Esophagus squamous epithelium (tissue), 5 donors: ENCODE measurements at places on chromosomes 5 and 9.

- DNase-seq = no peak
Observed at GRCh38 chr5:78215972-78216371, 78.5 kb downstream of the AP3B1 start.

DNA sequence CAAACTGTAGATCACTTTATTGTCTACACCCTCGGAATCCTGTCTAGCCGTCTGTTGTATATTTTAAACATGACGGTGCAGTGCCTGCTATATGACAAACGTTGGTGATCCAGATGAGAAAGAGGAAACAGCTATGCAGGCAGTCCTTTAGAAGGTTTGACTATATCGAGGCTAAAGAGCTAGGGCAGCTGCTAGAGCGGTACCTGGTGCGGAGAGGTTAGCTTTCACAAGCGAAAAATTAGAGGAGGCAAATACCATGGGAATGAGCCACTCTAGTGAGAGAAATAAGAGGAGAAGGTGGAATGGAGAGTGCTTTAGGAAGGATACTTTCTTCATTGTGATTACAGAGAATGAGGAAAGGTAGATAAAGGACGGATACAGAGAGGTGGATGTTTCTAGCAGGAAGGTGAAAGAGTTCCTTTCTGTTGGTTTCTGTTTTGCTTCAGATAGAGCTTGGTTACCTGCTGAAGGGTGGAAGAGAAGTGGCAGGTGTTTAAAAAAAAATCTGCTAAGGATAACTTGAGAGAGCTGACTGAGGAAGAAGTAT is 959 bp upstream of the FBXL17 start:
- no peak for DNase-seq

GRCh38 chr5:153632748-153633290 is 142.3 kb downstream of the GRIA1 start:
- DNase-seq = no peak

DNA sequence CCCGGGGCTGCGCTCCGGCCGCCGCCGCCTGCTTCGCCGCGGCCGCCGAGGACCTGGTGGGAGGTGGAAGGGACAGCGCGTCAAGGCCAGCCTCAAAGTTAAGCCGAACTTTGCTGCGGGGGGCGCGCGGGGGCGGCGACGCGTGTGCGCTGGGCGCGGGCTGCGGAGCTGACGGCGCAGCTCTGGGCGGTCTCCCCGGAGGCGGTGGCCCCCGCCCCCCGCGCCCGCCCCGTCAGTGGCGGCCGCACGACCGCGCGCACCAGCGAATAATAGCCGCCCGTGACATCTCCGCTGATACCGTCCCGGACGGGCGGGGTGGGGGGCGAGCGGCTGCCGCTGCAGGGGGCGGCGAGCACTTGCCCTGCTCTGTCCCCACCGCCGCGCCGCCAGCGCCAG is 579 bp upstream of the FAM78A start:
- DNase-seq = no peak

DNA sequence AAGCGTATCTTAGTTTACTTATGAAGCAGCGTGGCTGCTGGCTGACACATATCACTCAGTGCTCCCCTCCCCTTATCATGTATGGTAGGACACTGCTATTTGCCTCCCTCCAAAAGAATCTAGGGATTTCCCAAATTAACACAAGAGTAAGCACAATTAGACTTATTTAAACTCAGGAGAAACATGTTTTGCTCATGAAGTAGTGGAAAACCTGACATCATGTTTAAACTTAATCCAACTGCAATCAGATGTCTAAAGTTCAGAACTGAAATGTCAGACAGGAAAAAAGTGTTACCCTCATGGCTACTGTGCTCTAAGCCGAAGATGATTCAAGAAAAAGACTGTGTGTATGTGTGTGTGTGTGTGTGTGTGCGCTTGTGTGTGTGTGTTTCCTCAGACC is 324.1 kb upstream of the TNC start:
- DNase-seq = no peak

DNA sequence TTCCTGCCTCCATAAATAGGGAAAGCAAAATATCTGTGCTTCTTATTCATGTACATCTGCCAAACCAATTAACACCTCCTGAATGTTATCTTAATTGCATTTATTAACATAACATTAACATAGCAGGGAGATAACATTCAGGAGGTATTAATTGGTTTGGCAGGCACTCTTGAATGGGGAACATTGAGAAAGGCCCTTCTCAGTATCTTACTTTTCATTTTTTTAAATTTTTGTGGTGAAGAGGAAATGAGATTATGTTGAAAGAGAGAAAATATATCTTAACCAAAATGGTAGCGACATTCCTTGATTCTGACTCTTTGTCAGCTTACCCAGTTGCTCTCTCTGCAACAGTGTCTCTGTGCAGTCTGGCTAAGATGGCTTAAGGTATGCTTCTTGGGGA is 100.4 kb upstream of the TLE1 start:
- DNase-seq = no peak

DNA sequence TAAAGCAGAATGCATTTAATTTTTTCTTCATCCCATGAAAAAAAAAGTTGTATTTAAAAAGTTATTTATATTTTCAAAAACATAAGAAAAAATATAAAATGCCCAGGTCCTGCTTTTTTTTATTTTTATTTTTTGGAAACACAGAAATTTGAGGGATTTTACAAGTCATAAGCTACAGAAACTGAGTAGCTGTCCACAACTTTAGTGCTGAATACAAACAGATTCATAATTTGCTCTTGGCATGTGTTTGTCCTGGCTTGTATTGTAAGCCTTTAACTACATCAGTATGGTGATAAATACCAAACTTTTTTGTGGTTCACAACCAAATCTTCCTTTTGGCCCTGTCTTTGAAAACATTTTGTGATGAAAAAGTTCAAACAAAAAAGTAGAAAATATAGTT is 7.5 kb upstream of the PLCXD3 start:
- no peak for DNase-seq

- DNase-seq = no peak
Observed at GRCh38 chr5:138564242-138564641, 11.0 kb downstream of the HSPA9 start.

DNA sequence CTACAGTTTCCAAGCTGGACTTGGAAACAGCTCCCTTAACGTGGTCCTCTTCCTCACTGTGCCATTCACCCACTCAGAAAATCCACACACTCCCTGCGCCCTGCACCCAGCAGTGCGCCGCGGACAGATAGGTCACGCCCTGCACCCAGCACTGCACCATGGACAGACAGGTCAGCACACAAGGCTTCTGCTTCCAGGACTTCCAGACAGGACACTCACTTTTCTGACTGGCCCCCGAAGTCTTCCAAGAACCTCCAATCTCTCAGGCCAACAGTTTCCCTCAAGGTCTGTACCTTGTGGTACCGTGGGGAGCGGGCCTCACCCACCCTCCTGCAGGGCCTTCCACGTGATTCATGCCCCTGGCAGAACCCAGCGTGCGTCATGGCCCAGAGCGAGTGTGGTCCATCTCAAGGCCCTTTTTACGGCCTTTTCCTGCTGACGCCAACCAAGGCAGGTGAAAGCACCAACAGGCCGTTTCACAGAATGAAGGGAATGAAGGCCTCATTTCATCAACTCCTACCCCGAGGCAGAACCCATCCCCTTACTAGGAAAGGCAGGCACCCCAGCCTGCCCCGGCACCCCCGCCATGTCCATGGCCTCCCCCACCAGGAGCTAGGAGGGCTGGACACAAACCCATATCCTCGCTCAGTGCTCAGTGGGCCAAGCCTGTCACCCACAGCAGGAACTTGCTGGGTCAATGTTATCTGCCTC is 17.3 kb downstream of the VAV2 start:
- DNase-seq = no peak

DNA sequence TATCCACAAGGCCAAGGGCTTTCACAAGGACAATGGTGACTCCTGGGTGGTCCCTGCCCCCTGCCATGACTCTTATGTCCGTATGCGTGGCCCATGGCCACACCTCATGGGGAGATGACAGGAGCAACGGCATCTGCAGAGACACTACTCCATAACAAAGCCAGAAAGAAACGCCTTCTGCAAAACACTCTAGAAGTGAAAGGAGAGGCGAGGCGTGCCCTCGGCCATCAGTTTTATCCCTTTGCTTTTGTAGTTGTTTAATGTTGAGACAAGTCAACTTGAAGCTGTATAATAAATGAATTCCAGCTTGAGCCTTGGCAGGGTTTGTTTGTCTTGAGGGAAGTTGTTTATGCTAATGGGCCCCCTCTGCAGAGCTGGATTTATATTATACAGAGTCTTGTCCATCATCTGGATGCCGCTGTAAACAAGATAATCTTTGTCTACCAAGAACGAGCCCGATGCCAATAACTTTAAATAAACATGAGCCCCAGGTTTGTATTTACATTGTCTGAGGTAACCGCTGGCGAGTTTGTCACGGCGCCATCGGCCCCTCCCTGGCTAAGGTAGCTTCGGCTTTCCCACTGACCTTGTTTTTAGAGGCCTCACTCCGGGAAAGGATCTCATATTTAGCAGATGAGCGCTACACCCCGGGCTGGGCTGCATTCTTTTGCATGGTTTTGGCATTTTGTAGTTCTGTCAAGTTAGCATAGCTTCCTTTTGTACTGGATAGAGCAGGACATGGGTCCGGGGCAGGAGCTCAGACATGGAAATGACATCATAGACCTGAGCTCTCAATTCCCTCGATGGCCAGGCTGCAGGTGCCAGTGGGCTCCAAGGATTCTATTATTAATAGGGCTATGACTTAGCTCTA is 165.3 kb downstream of the ERCC6L2 start:
- DNase-seq = no peak

- DNase-seq = no peak
Observed at GRCh38 chr9:129052592-129052991, 16.2 kb downstream of the MIGA2 start.

- no peak for DNase-seq
Observed at GRCh38 chr5:173014671-173015070, 31.1 kb downstream of the ATP6V0E1 start.

- DNase-seq = no peak
Observed at GRCh38 chr9:104905153-104905901, 22.6 kb downstream of the ABCA1 start.

- no peak for DNase-seq
Observed at GRCh38 chr5:54148067-54148845, 162.1 kb downstream of the ARL15 start.

DNA sequence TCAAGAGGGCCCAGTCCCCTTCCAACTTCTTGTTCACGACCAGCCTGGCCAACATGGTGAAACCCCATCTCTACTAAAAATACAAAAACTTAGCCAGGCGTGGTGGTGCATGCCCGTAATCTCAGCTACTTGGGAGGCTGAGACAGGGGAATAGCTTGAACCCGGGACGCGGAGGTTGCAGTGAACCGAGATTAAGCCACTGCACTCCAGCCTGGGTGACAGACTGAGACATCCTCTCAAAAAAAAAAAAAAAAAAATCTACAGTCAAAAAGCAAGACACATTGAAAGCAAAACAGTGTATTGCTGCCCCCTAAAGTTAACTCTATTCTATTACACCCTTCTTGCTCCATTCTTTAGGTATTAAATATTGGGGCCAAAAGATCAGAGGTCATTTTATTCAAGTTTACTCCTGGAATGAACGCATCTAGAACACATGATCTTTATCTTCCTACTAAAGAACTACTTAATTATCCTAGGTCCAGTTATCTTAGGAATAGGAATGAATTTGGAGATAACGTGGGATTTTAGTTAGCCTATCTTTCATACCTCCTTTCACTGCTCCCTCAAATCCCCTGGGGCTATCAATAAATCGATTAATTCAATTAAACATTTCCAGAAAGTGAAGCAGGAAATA is 2.4 kb downstream of the ATG12 start:
- DNase-seq = no peak

DNA sequence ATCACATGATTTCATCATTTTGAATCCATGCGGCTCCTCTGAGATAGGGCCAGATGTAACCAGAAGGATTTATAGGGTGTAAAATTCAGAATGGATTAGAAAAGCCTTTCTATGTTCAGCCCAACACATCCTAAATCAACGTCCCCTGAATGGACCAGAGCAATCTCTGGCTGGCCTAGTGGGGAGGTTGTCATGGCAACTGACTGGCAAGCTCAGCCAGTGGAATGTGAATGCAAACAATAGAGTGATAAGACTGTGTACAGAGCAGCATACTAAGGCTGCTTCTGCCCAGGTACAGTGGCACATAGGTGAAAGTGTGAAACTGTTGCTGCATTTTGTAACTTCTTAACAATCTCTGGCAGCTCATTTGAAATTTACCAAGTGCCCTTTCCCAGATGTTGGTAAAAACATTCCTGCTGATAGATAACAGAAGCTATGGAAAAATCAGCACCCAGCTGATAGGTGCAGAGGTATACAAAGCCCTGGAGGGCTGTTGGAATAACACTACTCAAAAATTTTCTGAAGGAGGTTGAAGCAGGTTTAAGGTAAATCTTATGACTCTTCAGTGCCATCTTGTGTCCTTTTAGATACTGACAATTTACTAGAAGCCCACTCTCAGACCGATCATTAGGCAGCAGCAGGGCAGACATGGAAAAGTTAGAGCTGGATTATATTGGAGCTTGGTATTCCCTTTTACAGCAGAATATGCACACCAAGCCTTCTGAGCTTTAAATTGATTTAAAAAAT is 267.2 kb downstream of the RAB3C start:
- no peak for DNase-seq

DNA sequence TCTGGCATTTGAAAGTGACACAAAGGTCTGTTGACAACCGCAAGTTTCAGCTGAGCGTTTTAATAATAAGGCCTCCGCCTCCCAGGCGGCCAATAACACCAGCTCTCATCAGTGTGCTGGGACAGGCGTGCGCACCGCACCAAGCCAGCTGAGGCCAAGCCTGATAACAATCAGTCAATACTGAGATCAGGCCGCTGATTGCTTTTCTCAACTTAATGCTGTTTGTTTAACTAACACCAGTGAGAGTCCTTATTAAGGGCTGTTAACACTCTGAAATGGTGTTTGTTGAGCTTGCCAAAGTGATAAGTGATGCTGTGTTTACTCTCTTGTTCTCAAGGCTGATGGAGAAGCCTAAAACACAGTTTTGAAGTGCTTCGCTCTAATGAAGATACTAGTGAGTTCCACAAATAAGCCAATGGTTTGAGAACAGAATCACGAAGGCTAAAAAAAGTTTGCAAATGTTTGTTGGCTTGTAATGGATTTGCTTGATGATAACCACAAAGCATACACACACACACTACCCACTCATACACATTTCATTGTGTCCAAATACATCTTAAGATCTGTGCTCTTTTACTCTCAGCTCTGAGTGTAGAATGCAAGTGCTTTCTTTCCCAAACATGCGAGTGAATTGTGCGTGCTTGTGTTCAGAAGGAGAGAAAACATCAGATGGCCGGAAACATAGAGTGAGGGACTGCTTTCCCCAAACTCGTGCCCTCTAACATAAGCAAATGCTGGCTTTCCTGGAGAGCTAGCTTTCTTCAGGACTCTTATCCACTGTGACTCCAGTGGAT is 330.4 kb upstream of the KLF4 start:
- DNase-seq = no peak

DNA sequence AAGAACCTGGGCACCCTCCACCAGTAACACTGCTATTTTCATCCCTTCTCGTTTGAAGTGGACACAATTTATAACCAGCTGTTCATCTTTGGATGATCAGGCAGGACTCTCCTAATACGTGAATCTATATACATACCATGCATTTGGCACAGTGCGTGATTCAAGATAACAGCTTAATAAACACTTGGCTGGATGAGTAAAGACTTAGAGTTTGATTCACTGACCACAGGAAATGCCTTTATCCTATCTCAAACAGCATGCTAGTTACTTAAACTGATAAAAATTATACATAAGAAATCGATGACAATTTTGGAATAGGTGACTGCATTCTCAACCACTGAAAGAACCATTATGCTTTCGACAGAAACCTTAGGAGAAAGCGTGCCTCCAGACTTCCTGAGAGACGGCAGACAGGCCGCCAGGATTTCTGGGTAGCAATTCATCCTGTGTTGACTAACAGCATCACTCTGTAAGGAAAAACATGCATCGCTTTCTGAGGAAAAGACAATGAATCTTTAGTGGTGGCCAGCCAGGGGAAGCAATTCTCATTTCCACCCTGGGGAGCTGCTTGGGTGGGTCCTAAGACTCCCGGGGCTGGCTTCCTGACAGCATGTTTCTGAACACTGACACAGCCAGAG is 9.7 kb downstream of the MRPL36 start:
- DNase-seq = no peak
